Endothelial cell (in vitro differentiated cells): ENCODE measurements at places on chromosomes 5 and 9. TPM values are rescaled to one million over a fixed set of nuclear protein-coding genes. Genes with fewer than 3 reads are reported as not detected.

GRCh38 chr5:43255704-43256103 is 57.5 kb downstream of the HMGCS1 start:
- no peak for DNase-seq

DNA sequence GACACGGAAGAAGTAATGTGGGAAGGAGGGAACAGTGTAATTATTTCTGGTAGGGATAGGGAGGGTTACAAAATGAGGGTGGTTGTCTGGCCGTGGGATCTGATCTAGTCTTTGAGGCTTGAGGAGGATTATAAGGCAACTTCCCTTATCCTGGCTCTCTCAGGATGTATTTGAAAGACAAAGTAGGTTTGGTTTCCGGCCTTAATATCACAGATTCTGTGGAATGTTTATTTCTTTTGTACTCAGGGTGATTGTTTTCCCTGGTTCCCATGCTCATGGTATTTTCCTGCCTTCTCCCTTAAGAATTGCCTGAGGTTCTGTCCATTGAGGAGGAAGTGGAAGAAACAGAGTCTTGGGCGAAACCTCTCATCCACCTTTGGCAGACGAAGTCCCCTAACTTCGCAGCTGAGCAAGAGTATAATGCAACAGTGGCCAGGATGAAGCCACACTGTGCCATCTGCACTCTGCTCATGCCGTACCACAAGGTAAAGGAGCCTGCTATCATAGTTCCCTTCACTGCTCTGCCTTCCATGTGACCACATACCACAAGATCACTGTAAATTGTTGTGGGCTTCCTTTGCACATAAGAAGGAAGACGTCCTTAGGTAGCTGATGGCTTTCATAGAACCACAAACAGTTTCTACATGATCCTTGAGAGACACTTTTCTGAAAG is 253.8 kb downstream of the KDM4C start:
- DNase-seq = peak; percentile 10

DNA sequence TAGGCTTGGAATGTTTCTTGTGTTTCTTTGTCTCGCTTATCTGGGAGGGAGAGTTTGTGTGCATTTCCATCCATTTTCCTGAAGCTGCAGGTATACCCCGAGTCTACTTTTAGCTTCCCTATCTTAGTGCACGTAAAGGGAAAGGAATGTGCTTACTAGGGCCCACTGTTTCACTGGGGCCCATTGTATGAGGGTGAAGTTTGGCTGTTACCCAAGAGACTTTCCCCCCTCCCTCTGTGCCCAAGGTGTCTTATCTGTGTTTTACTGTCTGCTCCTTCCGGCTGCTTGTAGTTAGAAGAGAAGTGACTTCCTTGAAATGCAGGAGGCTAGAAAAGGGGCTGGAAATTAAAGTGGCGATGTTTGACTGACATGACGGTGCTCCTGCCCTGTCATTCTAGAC is 12.1 kb upstream of the BTNL3 start:
- DNase-seq = no peak

DNA sequence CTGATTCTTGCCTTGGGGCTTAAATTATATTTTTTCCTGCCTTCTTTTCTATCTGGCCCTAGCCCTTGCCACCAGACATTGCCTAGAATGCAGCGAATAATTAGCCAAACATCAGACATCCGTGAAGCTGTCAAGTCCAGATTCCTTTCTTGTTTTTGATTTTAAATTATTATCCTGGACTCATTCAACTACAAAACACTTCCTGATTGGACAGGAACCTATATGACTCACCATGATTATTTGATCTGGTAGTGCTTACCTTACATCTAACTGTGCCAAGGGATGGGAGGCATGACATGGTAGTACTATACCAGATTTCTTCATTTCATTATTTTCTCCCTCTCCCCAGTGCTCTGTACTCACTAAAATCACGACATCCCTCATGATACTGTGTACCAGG is 829.6 kb downstream of the TLR4 start:
- DNase-seq = no peak

GRCh38 chr5:108101130-108101529 is 280.8 kb downstream of the FBXL17 start:
- DNase-seq = no peak

Gene LIFR
- 96.0 TPM for total RNA-seq

Gene IFNK
- not detected for total RNA-seq

Gene LCN12
- 1.5 TPM for total RNA-seq

Gene ADGRD2
- not detected for total RNA-seq

Gene ZFP62
- 30.2 TPM for total RNA-seq

Gene BRINP1
- 1.9 TPM for total RNA-seq
